ENCODE measurements at places on chromosomes 6 and 20. TPM values are rescaled to one million over a fixed set of nuclear protein-coding genes. Genes with fewer than 3 reads are reported as not detected.
A peak's percentile ranks its signal among the peaks of the same experiment; 100 is the strongest.

NOX3 gene
- total RNA-seq = not detected

KIFC1 gene
- 12.4 TPM for total RNA-seq

IL20RA gene
- 0.79 TPM for total RNA-seq

FOXA2 gene
- total RNA-seq = not detected

UCKL1 gene
- 40.7 TPM for total RNA-seq

NINL gene
- total RNA-seq = 24.8 TPM

SAMD3 gene
- not detected for total RNA-seq

RBM24 gene
- total RNA-seq = 3.4 TPM

GRCh38 chr6:149716181-149716963 lies 1.5 kb downstream of the LATS1 start:
- DNase-seq = peak; percentile 38

- no peak for DNase-seq
Observed at GRCh38 chr20:60345106-60345505, 386.9 kb downstream of the CDH26 start.

- no peak for DNase-seq
Observed at GRCh38 chr6:7392402-7392801, 2.8 kb downstream of the RIOK1 start.

GRCh38 chr20:48949304-48950170 lies 28.0 kb downstream of the ARFGEF2 start:
- peak; percentile 17 for DNase-seq

DNA sequence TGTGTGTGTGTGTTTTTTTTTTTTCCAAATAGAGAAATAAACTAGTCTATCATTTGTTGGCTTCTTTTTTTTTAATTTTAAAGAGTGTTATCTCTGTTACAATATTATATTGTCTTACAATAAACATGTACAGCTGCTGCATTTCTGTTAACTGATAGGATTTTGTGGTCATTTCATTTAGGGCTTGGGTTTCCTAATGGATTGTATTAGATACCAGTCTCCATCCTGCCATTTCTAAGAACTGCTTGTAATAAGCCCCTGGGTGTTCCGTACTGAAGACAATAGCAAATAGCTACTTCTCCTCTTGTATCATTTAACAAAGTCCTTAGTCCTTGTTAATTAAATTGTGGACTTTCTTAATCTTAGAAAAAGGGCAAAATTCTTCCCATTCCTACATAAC lies 45.7 kb downstream of the SOBP start:
- DNase-seq = no peak

- no peak for DNase-seq
Observed at GRCh38 chr6:51562198-51562597, 525.2 kb downstream of the PKHD1 start.

GRCh38 chr6:151546941-151547659 lies 53.3 kb downstream of the CCDC170 start:
- no peak for DNase-seq

DNA sequence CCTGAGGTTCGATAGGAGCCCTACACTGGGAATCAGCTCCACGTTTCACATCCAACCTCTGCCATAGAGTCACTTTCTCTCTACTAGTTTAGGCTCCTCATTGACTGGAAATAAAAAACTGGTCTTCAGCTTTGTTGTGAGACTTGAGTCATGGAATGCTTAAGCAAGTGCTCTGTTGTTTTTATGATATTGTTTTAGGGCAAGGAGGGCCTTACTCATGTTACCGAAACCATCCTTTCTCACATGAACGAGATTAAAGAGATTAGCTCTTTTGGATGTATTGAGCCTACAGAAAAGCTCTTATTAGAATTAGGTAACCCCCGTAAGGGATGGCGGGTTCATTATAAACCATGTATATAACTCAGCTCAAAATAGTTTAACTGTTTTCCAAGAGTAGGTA lies 6.9 kb upstream of the MOCS1 start:
- DNase-seq = no peak

GRCh38 chr6:106939848-106940247 lies 34.7 kb downstream of the CD24 start:
- no peak for DNase-seq

DNA sequence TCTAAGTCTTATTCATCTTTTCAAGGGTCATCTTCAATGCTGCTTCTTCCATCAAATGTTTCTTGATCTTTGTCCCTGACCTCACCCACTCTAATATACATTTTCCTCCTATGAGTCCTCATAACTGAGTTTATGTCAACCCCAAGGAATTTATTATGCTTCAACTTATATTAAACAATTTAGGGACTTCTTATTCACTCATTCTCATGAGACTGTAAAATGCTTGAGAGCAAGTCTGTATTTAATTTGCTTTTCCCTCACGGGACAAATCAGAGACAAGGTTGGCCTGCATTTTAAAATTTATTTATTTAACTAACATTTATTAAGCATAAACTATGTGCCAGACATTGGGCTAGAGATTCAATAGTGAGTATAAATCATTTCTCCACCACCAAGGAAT lies 312.0 kb upstream of the NT5E start:
- no peak for DNase-seq

DNA sequence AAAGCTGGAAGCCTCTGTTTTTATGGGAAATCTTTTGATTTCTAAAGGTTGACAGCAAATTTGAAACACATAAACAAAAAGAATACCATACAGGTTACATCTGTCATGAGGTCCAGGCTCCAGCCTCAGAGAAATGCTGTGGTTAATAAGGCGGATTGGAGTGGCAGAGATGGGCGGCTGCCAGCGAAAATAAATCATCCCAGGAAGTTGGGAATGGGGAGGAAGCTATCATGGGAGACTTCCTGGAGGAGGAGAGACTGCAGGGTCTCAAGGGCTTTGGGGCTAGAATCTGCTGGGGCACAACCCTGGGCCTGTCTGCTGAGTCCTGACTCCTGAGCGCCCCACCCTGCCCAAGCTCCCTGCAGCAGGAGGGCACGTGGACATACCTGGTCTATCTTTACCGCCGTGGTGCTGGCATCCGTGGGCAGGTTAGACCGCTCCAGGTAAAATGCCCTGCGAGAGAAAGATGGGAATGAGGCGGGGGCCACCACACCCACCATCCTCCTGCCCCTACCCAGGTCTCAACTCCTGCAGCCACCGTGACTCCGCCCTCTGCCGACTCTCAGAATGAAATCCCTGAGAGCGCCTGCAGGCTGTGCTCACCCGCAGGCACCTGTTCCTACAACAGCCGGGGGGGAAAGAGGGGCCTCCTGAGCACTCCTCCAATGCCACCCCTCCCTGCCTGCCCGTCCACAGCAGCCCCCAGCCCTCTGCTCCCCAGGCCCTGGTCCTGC lies 197.3 kb downstream of the PREX1 start:
- no peak for DNase-seq

GRCh38 chr6:39665861-39666260 lies 59.3 kb downstream of the KIF6 start:
- no peak for DNase-seq

DNA sequence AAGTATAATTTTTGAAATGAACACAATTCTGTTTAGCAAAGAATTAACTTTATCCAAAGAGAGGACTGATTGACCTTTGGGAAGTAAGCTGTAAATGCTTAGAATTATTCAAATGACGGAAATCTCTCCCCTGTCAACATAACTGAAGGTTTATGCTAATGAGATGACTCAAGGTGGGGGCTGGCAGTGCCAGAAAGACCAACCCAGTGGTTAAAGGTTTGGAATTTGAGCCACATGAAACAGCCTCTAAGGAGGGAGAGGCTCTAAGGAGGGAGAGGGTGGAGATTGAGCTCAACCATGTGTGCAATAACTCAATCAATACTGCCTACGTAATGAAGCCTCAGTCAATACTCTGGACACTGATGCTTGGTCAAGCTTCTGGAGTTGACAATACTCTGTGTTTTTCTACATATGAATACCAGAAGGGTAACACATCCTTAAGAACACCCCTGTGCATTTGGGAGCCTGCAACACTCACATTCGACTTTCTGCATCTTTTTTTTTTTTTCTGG lies 123.4 kb upstream of the TENT5A start:
- DNase-seq = no peak

- DNase-seq = no peak
Observed at GRCh38 chr20:40304119-40304613, 384.9 kb downstream of the MAFB start.

GRCh38 chr6:36753671-36754405 lies 56.2 kb downstream of the RAB44 start:
- DNase-seq = no peak

DNA sequence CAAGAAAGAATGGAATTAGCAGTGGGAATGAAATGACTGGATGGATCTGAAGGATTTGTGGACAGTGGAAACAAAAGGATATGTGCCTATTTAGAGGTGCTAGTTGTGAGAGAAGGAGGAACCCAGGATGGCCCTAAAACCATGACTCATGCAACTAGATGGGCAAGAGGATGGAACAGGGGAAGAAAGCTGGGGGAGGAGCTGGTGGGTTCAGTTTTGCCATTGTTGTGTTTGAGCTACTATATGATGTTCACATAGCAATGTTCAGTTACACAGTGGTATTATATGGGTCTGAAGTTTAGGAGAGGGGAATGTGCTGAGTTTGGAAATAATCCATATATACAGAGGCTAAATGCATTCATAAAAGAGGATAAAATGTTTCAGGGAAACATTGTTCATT lies 125.7 kb upstream of the SSTR4 start:
- no peak for DNase-seq

DNA sequence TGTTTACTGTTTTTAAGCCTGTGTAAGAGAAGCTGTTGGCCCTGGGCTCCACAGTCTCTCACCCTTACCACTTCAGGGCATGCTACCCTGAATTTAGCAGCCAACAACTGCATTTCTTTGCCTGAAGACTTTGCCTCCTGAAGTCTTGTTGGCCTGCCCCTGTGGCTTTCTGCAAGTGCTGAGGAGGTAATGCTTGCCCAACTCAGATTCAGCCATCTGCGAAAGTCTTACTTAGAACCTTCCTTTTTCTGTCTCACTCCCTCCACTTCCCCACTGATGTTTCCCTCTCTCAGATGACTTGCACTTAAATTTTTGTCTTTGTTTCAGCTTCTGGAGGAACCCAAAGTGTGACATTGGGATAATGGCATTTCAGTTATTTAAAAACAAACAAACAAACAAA lies 11.8 kb upstream of the IBTK start:
- no peak for DNase-seq

DNA sequence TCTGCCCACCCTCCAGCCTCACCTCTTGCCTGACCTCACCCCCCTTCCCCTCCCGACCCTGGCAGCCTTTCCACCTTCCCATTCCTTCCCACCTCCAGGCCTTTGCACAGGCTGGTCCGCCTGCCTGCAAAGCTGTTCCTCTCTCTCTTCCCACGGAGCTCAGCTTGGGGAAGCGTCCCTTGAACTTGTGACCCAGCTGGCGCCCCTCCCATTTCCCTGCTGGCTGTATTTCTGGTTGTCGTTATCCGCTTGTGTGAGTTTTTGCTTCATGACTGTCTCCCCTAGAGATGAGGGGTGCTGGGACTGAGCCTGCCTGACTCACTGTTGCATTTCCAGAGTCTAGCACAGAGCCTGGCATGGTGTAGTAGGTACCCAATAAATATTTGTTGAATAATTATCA lies 32.5 kb downstream of the VSTM2L start:
- peak; percentile 15 for DNase-seq

DNA sequence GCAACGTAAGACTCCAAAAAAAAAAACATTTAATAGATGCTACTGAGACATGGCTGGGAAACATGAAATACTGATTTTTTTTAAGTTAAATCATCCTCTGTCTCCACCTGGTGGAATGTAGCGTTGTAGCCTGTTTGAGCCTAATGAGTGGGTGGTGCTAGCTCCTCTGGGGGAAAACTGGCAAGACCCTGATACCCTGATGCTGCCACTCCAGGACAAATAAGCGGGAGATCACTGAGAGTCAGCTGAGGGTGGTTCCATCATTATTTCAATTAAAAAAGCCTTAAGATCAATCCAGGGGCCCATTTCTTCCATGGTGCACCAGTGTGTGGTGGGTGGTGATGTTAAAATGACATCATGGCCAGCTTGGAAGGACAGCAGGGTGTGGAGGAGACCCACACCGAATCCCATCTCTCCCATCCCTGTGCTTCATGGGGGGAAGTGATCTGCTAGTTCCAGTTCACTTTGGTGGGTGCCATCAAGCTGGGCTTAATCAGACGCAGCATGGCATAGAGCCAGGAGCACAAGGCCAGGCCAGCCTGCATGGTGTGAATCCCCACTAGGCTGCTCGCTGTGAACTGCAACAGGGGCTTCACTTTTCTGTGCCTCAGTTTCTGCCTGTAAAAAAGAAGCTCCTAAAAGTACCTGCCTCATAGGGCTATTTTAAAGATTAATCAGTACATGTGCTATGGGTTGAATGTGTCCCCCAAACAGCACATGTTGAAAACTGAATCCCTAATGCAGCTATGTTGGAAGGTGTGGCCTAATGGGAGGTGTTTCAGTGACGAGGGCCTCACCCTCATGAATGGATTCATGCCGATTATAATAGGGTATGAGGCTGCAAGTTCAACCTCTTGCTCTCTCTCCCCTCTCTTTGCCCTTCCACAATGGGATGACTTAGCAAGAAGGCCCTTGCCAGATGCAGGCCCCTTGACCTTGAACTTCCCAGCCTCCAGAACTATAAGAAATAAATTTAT lies 13.0 kb upstream of the MRPS10 start:
- DNase-seq = peak; percentile 48

DNA sequence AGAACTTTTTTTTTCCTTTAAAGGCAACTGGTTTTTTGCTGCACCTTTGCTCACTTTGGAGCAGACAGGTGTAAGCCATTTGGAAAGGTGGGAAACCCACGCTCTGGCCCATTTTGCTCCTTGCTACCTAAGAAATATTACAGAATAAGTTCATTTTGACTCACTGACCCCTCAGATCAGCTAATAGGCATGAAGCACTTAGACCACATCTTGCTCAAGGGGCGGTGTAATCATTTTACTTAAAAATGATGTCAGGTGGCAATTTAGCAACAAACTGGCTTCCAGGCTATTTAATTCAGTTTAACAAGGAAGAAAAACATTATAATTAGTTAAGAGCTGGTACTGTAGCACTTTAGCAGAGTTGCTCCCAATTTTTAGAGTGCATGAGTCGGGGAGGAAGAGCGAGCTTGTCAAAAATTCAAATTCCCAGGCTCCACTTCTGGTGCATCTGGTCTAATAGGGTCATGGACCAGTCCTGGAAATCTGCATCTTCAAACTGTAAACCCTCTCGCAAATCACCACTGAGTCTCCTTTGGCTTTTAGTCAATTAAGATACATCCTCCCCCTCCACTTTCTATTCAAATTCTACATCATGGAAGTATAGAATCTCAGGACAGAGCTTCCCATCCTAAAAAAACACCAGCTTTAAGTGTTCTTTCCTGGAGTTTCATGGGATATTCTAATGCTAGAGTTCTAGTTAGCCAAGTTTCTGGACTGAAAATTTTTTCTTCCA lies 38.2 kb downstream of the JAG1 start:
- no peak for DNase-seq

DNA sequence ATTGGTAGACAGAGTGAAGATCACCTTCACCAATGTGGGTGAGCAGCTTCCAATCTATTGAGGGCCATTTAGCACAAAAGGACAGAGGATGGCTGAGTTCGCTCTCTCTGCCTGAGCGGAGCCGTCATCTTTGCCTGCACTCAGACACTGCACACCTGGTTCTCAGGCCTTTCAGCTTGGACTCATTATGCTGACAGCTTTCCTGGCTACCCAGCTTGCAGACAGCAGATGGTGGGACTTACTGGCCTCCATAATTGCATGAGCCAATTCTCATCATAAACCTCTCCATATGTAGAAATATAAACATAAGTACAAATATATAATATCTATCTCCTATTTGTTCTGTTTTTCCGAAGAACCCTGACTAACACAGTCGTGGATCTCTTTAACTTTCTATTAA lies 13.7 kb downstream of the TBXT start:
- no peak for DNase-seq

All from dermis blood vessel endothelial cell (primary cell).